ENCODE measurements at places on chromosomes 7 and 10.
A peak's percentile ranks its signal among the peaks of the same experiment; 100 is the strongest.

- peak; percentile 79 for DNase-seq
These were observed 6.5 kb downstream of the ARPC1B start for GRCh38 chr7:99380823-99381663.

GRCh38 chr10:35244549-35244948 lies 91.8 kb upstream of the CCNY start:
- no peak for DNase-seq

DNA sequence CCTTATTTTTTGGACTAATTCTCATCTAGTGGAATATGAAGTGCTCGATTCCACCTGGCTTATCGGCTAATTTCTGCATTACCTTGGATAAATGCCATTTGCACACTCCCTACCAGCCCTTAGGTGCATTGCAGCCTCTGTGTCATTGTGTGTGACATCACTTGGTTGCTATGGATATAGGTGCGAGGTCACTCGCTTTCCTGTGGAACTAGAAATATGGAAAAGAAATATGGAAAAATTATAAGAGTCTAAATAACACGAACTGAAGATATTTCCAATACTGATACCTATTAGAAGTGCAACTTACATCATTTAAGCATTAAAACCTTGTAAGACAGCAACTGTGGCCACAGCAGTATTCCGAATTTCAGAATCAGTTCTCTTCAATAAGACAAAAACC lies 2.0 kb downstream of the YWHAG start:
- no peak for DNase-seq

DNA sequence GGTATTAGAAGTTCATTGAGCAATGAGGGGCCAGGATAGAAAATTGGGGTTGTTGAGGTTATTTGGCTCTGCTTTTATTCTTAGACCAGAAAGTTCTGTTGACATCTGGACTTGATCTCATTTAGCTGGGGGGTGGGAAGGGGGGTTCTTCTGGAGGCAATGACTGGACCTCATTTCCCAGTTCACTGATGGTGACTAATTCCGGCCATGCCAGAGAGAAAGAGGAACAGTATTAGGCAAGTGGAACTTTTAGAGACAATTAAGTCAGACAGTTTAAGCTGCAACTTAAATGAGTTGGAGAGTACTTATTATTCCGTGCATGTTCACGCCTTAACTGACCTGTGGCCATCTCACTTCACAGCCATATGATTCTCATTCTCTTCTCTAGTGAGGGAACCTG lies 512.5 kb downstream of the REEP3 start:
- no peak for DNase-seq

DNA sequence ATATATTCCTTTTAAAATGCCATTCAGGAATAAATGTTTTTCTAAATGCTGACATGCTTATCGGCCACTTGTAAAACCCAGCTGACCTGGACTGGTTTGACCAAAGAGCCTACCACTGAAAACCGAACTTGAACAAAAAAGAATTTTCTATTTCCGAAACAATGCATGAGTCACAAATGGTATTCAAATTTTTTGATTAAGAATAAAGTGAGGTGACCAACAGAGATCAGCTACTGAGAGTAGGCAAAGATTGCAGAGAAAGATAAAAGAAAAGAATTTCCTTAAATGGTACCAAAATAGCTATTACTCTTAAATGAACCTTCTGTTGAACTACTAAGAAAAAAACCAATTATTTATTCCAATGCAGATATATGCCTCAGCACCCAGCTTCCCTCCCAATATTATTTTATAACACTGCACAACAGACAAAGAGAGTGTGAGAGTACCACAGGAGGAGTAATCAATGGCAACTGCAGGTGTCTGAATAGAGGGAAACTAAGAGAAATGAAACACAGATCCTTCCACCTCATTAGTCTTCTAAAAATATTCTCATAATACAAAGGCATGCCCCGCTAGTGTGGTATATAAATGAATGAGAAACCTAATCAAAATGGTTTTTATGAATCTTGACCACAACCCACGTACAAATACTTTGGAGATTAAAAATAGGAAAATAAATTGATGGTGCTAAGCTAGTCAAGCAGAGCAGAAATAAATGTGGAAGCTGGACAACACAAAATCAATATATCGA lies 20.1 kb downstream of the OSBPL3 start:
- DNase-seq: no peak

DNA sequence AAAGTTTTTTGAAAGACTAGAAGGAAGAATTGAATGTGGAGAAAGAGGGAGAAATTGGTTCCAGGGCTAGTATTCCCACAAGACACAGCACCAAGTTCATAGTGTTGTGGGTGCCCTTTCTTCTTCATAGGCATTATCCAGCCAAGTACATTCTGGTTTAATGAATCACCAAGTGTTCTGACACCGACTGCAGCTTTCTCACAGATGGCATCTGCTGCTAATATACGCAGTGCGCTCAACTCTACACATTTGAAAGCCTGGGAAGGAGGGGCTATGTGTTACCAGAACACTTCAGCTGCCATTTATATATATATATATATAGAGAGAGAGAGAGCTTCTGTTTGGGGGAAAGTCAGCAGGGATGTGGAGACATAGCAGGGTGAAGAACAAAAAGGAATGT lies 1168.4 kb downstream of the GATA3 start:
- no peak for DNase-seq

GRCh38 chr7:23654508-23654907 lies 25.5 kb upstream of the FAM221A start:
- DNase-seq: no peak

GRCh38 chr10:18204039-18204835 lies 64.0 kb downstream of the CACNB2 start:
- DNase-seq: no peak

- DNase-seq: no peak
These were observed 605 bp downstream of the SUFU start for GRCh38 chr10:102504179-102504975.

DNA sequence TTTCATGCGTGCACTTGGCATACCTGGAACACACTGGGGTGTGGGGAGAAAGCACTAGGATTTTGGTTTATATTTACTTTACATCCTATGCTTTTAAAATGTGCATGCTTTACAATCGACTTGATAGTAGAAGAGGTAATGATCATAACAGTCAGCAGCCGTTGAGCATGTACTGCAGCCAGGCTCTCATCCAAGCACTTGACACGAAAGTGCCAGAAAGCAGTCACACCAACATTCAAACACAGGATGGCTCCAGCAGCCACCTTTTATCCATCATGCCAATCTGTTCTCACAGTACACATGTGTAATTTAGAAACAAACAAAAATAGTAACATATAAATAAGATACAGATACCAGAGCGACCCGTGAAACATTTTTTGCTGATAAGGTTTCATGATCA lies 1.2 kb upstream of the FAM241B start:
- DNase-seq: no peak

GRCh38 chr10:119243967-119244366 lies 36.6 kb downstream of the GRK5 start:
- DNase-seq: no peak

DNA sequence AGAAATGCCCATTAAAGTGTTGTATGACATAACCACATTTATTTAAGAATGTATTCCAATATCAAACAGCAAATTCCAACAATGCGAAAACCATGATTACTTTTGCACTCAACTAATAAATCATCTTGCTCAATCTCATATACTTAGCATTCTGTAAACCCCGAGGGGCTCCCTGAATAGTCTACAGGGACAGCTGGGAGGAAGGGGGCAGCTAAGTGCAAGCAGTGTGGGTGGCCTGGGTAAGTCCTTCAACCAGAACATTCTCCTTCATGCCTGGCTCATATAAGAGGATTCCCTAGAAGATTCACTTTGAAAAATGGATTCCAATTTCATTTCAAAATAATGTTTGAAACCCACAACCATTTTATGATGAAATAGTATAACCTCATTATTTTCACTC lies 355.5 kb downstream of the CDC14C start:
- no peak for DNase-seq

- no peak for DNase-seq
These were observed 640.4 kb downstream of the LRMDA start for GRCh38 chr10:76071653-76072365.

- DNase-seq: no peak
These were observed 48.3 kb downstream of the ZMIZ1 start for GRCh38 chr10:79116801-79117723.

GRCh38 chr7:130904031-130904757 lies 170.2 kb upstream of the KLF14 start:
- no peak for DNase-seq

DNA sequence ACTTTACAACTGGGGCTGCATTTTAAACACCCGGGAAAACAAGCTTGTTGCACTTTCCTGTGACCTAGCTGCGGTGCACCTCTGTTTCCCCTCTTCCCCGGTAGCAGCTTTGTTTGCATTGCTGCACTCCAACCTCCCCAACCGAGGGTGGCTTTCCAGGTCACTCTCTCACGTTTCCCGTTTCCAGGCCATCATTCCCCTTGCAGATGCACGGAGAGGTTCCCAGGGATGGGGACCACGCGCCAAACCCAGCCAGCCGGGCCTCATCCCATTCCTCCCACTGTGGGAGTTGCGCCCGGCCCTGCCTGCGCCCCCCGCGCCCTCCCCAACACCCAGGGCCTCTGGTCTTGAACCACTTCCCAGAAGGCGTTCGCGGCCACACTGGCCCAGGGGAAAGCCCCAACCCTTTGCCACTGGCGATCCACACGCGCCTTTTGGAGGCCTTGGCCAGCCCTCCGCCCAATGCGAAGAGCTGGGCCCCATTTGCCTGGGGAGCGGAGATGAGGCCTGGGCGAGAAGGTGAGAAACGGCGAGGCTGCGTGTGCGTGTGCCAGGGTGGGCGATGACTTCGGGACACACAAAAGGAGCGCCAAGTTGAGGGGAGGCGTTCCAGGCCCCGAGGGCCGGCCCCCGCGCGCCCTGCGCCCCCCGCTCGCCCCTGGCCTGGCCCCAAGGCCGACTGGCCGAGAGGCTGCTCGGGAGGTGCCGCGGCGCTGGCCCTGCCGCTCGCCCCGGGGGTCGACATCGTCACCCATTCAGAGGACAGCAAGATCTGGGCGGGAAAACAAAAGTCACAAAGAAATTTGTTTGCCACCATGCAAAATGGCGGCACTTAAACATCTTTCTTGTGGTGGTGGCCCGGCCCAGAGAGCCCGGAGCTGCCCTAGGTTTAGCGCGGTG lies 15.9 kb downstream of the SKIDA1 start:
- no peak for DNase-seq

DNA sequence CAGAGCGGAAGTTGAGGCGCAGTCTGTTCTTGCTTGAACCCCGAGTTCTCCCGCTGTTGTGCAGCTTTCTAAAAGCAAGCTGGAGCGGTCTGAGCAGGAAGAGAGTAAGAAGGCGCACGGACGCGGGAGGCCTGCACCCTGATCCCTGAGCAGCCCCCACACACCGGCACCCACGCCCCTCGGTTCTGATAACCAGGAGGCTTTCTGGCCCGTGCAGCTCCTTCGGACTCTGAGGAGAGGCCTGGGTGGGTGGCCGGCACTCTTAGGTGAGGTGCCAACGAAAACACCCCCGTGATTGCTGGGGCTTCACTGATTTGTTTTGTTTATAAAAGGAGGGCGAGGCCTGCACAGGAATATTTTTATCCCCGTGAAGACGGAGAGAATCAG lies 28.9 kb downstream of the AMZ1 start:
- no peak for DNase-seq

- DNase-seq: no peak
These were observed 1050.6 kb downstream of the GRM8 start for GRCh38 chr7:126202177-126202576.

DNA sequence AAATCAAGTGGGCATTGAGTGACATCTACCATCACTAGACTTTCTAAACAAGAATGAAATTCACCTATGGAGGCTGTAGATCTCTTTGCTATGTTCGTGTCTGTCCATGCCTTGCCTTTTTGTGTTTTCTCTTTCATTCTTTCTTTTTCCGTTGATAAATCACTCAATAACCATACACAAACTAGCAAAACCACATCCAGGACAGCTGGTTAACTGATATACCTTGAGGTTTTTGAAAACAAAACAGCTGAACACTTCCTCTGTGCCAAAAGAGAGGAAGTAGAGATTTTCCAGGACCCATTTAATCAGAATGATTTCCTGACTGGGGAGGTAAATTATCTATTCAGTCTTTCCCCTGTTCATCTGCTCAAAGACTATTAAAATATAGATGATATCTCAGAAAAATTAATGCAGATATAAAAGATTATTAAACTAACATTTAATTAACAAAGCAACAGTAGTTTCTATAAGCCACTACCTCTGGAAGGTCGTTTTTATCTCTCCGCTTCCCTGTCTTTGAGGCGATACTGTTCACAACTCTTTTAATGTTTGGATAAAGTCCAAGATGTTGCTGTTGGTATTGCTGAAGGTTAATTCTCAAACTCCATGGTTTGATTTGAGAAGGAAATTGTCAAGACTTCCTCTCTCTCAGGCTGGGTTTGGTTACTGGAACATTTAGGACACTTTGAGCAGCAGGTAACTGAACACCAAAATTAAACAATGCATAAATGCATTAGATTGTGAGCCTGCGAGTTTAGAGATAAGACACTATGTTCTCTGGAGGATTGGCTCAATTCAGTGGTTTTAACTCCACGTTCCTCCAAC lies 24.4 kb upstream of the C10orf67 start:
- no peak for DNase-seq
